ENCODE measurements at places on chromosomes 3 and 15. TPM values are rescaled to one million over a fixed set of nuclear protein-coding genes. Genes with fewer than 3 reads are reported as not detected.

The AZI2 gene
- total RNA-seq, result 215 TPM

DNA sequence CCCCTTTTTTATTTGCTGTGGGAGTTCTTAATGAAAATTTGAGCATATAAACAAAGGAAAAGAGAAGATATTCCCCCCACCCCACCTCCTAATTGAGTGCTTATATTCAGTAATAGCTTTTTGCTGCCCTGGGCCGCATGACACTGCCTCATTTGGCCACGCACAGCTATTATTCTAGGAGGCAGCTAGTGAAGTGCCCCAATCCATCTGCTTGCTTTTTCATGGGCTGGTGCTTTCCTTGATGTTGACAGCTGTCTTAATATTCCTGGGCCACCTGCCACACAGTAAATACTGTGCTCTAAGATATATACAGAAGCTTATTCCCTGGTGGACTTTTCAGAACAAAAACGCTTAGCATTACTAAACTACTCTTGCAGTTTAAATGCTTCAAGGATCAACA is 3.8 kb upstream of the CRYBG3 start:
- DNase-seq, result no peak

DNA sequence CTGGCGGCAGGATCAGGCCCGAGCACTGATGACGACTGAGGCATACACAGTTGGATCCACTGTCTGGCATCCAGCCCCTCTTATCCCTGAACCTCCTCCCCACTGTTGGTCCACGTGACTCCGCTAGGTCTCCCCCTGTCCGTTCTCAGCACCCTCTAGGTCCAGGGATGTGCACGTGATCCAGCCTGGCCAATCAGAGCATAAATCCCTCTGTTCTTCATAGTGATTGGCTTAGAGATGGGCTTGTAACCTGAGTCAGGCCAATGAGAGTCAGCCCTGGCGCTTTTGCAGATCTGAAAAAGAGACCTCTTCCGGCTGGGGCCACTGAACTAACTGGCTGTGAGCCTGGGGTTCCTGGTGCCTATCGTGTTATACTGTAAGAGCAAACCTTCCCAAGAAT is 20.5 kb upstream of the IQSEC1 start:
- DNase-seq, result no peak

The RHOV gene
- total RNA-seq, result not detected

DNA sequence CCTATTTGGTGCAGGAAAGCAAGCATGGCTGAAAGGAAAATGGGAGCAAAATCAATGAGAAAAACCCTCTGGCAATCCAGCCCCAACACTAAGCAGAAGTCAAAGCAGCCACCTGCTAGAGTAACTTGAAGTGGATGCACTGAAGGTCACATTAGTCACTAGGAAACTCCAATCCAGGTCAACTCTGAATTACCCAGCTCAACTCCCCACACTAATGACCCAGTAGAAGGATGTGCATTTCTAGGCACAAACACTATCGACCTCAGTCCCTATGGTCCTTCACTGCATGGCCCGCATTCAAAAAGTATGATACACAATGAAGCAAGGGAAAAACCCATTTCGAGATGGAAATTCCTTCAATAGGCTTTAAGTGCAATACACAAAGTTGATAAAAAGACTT is 80.6 kb downstream of the RAD18 start:
- no peak for DNase-seq

DNA sequence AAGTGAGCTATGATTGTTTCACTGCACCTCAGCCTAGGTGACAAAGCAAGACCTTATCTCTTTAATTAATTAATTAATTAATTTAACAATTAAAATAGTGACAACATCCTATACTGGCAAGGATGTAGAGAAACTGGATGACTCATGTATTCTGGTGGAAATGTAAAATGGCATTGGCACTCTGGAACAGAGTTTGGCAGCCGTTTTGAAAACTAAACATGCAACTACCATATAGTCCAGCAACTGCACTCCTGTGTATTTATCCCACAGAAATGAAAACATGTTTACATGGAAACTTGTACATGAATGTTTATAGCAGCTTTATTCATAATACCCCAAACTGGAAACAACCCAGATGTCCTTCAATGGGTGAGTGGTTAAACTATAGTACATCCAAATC is 56.6 kb downstream of the ANP32A start:
- DNase-seq, result no peak

DNA sequence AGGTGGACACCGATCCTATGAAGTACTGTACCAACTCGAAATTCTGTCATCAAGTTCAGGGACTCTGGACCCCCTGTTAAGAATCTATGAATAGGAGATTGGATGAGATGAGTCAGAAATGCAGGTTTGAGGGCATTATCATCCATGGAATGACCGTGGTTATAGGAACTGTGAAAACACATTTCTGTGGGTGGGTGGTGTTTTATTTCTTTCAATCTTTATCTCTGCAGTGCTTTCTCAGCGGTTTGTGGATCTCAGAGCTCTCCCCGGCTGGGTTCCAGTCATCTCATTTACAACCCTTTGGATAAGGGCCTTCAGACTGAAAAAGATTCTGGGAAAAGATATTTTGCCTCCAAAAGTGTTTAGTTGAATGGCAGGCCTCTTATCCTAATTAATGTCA is 5.4 kb upstream of the ABHD17C start:
- no peak for DNase-seq

DNA sequence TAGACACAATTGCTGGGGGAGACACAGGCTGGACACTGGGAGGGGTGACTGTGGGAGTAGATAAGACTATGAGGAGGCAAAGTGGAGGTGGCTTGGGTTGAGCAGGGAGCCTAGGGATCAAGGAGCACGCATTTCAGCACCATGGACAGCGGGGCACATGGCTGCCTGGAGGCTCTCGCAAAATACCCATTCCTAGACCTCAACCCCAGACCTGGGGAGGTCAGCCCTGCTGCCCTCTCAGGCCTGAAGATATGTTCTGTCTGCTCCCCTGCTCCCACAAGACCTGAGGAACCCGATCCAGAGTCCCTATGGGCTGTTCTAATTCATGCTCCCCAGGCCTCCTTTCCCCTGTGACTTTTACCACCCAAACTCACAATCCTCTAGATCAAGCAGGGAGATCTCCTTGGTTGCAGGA is 16.0 kb upstream of the CPEB1 start:
- peak; percentile 83 for DNase-seq

DNA sequence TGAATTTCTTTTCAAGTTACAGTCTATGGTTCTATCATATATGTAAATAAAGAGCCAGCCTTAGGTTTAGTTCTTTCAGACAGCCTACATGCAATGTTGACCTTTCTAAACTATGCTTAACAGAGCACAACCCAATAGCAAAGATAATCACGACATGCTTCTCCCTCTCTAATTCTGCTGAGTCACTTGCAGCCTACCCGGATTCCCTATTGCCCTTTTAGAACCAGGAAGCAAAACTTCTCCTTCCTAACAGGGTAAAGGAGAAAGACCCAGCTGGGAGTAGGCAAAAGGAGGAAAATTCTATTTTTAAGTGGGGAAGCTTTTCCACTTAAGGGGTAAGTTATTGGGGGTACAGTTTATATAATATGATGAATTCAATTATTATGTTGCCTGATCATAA is 79.3 kb downstream of the SLC7A14 start:
- peak; percentile 72 for DNase-seq

The IQCB1 gene
- total RNA-seq, result 15.9 TPM

- DNase-seq, result no peak
These were observed 6.0 kb upstream of the ACAD9 start for GRCh38 chr3:128873244-128874022.

DNA sequence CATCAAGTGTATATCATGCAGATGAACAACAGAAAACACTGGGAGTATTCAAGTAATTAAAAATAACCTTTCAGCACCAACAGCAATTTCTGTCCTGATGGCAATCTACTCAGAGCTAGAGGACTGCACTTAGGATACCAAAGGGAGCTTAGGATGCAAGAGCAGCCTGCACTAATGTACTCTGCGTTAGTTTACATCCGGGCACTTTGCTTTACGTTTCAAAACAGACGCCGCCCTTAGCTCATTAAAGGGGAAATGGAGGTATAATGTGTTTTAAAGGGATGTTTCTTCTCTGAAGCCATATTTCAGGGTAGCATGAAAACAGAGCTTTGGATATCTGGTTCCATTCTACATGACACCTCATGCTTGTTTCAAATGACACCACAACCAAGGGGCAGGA is 14.0 kb upstream of the B3GNT5 start:
- DNase-seq, result no peak

DNA sequence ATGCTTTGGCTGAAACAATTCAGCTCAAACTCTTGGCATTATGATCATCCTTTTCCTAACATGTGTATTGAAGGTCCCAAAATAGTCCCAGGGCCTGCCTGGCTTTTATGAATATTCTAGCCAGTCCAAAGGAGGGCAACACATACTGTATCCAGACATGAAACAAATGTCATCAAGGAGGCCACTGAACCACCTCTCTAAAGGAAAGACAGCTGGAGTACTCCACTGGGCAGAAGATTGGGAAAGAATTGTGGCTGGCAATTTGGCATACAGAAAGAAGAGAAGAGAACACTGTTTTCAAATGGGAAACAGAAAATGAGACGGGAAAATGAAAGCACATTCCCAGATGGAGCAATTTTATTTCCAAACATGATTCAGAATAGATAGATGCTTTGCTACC is 80.6 kb downstream of the NCEH1 start:
- DNase-seq, result no peak

The RTP3 gene
- total RNA-seq, result not detected

DNA sequence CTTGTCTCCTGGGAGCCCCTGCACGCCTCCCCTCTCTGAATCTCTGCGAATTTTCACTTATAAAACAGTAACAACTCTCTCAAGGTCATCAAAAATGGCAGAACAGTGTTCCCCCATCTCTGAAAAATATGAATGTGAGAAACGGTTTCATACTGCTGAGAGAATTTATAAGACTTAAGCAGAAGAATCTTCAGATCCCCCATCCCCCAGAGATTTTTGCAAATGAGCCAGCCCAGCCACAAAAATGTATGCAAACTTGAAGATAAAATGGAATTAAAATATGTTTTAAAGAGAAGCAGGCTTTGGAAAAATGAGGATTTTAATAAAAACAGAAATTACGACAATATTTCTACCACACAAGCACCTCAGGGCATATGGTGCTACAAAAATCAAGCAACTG is 173.0 kb downstream of the STT3B start:
- DNase-seq, result no peak

GRCh38 chr15:78762985-78763795 is 48.1 kb downstream of the ADAMTS7 start:
- no peak for DNase-seq
